ENCODE measurements at places on chromosomes 6 and 20.

- DNase-seq = no peak
Observed at GRCh38 chr20:36872852-36873251, 3.1 kb upstream of the TLDC2 start.

GRCh38 chr20:48211238-48211637 is 426.0 kb upstream of the SULF2 start:
- no peak for DNase-seq

DNA sequence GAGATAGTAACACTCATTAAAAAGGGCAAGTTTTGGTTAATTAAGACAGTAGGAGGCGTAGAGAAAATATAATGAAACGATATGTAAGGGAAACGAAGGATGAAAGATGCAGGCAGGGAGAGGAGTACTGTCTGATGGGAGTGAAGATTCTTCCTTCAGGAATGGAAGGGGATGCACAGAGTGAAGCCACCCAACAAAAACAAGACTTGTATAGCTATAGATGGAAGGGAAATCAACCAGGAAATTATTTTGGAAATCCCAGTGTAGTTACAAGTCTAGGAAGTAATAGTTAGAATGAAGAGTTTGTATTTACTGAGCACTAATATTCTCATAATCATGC is 19.7 kb upstream of the HLA-DRB1 start:
- no peak for DNase-seq

- no peak for DNase-seq
Observed at GRCh38 chr6:13425943-13426931, 61.2 kb downstream of the GFOD1 start.

- DNase-seq = no peak
Observed at GRCh38 chr6:138403324-138403800, 661 bp upstream of the HEBP2 start.

DNA sequence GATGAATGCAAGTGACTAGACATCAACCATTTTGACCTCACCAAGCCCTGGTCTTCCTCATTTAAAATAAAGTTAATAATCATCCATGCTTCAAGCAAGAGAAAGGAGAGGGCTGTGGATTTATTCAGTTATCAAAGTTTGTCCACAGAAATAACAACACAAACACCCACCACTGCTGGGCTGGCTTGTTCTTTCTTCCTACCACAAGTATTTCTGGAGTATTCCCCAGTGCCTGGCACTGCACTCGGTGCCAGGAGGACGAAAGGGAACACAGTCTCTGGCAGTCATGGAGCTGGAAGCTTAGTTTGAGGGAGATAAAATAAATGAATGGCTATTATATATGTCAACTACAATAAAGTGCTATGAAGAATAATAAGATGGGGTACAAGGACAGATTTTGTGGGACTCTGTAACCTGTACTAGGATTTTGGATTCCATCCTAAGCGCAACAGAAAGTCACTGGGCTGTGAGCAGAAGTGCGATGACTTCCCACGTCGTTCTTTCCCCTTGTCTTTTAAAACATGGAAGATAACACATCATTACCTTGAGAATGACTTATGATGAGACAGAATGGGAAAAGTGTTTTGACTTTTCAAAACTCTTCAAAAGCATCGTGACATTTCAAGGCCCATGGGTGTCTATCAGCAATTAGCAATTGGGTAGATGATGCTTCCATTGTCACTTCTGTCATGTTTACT is 74.5 kb upstream of the TRAF3IP2 start:
- DNase-seq = no peak

DNA sequence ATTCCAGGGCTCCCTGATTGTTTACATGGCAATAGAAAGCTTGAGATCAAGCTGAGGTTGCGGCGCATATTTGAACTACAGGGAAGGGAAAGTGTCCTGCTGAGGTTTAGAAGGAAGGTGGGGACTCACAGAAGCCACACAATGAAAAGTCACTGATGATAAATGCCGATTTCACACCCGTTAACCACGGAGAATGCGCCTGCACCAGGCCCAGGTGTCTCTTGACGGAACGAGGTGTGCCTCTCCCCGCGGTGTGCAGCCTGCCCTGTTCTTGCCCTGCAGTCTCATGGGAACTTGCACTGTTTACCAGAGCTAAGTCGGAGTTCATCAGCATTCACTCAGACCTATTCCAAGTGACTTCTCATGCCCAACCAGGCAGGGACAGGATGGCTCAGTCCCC is 90.3 kb downstream of the LY86 start:
- no peak for DNase-seq

DNA sequence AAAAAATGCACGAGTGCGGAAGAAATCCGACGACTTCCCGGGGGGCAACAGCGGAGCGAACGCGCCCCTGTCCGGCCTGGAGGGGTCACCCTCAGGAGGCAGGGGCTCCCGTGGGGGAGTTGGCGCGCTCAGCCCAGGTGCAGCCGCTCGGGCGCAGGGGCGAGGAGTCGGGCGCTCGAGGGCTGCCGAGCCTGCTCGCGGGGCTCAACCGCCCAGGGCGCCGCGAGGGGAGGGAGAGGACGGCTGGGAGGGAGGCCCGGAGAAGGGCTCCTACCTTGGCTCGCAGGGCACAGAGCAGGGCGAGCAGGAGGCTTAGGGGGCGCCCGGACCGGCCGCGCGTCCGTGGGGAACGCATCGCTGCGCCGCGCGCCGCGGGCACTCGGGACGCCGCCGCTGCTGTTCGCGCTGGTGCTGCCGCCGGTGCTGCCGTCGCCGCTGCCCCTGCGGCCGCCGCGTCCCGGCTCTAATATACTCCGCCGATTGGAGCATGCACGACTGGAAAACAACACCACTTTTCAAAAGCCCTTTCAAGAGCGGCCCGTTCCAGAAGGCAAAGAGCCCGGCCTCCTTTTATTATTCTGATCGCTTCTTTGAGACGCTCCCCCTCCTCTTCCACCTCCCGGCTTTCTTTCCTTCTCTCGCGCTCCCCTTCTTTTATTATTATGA is 490 bp downstream of the JAG1 start:
- DNase-seq = no peak

DNA sequence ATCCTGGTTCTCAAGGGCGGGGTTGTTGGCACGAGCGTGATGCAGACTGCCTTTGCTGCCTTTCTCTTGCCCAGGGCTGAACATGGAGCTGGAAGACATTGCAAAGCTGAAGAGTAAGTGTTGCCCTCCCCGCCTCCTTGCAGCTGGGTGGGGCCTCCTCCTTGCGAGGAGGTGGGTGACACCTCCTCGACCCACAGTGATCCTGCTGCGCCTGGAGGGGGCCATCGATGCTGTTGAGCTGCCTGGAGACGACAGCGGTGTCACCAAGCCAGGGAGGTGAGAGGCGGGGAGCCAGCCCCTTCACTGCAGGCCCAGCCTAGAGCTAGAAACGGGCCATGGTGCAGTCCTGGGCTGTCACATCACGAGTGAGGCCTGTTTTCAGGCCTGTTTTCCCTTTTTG is 18.4 kb upstream of the TNFRSF6B start:
- no peak for DNase-seq

GRCh38 chr6:164344801-164345291 is 930.3 kb downstream of the QKI start:
- no peak for DNase-seq

GRCh38 chr6:113220832-113221231 is 636.3 kb upstream of the MARCKS start:
- no peak for DNase-seq

DNA sequence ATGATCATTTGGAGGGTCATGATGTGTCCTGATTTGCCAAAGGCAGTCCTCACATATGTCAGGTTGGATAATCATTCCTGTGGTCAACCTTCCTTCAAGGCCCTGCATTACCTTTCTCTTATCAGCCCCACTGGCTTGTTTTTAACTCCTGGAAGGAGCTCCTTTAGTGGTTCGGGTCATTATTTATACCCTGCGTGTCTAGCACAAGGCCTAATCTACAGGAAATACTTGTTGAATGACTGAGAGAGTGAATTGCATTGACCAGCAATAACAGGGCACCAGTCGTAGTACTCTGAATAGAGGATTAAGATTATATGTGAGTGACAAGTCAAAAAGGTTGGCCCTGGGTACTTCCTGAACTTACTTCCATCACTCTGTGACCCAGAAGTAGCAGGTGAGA is 4.5 kb downstream of the HIVEP2 start:
- no peak for DNase-seq

GRCh38 chr20:40335437-40335836 is 353.6 kb downstream of the MAFB start:
- no peak for DNase-seq

- DNase-seq = no peak
Observed at GRCh38 chr20:35627121-35627520, 11.5 kb downstream of the SPAG4 start.

DNA sequence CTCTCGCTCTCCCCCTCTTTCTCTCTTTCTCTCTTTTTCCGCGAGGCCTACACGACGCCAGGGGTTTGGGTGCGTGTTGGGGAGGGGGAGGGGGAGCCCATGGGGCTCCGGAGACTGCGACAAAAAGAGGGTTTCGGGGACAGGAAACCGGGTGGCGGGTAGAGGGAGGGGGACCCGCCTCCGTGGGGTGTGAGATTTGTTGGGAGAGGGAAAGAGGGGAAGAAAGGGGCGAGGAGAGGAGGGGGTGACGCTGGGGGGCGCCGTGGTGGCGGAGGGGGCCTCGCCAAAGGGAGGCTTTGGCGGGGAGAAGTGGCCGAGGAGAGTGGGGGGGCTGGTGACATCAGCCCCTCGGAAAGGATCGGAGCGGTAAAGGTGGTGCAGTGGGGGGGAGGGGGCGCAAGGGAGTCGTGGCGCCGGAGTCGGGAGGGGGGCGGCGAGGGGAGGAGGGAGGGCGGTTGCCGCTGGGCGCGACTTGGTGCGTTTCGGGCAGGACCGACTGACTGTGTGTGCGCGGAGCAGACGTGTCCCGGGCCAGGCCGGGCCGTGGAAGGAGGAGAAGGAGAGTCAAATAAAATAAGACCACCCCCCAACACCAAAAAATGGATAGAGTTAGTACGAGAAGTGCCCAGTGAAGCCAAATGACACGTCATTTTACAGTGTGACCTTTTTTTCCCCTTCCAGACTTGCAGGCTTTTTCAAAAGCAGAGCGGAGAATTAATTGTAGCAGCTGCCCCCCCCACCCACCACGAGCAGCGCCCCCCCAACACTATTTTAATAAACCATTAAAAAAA is 39.8 kb downstream of the GNAS start:
- DNase-seq = peak; percentile 62

- DNase-seq = no peak
Observed at GRCh38 chr6:137353842-137354397, 134.7 kb upstream of the IFNGR1 start.

Data from activated CD8-positive, alpha-beta memory T cell treated with anti-CD3 and anti-CD28 coated beads for 1 hour (primary cell).